GM04503 (cell line): ENCODE measurements at places on chromosomes 2 and 18.

- no peak for DNase-seq
Measured at GRCh38 chr2:96669539-96670215, 27.1 kb downstream of the FER1L5 start.

DNA sequence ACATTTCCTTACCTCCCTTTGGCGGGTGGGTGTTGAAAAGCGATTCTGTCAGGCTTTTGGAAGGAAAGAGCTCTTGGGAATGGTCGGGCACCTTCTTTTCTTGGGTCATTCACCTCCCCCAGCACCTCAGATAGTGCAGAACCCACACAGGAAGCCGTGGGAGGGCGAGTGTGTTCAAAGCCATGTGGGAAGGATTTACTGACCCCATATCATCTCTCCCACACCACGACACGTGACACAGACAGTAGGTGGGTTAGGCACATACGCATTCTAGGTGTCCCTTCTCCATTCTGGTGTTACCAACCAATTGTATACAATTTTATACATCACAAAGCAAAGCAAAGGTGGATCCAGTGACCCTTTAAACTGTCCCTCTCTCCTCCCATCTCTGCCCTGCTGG is 263.7 kb upstream of the REV1 start:
- DNase-seq = no peak

DNA sequence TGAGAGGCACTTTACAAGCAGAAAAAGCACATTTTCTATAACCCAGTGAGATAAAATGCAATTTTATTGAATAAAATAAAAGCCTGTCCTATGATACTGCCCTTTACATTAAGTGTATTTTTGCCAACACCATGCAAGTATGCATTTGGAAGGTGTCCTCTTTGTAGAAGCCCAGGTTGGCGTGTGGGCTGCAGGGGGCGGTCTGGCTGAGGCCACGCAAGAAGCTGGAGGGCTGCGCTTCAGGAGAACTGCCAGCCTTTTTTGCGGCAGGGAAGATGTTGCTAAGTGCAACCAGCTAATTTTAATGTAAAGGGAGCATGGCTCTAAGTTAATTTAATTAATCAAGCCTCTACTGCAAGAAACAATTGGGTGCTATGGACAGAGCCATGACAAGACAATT is 562.8 kb upstream of the SALL3 start:
- no peak for DNase-seq

DNA sequence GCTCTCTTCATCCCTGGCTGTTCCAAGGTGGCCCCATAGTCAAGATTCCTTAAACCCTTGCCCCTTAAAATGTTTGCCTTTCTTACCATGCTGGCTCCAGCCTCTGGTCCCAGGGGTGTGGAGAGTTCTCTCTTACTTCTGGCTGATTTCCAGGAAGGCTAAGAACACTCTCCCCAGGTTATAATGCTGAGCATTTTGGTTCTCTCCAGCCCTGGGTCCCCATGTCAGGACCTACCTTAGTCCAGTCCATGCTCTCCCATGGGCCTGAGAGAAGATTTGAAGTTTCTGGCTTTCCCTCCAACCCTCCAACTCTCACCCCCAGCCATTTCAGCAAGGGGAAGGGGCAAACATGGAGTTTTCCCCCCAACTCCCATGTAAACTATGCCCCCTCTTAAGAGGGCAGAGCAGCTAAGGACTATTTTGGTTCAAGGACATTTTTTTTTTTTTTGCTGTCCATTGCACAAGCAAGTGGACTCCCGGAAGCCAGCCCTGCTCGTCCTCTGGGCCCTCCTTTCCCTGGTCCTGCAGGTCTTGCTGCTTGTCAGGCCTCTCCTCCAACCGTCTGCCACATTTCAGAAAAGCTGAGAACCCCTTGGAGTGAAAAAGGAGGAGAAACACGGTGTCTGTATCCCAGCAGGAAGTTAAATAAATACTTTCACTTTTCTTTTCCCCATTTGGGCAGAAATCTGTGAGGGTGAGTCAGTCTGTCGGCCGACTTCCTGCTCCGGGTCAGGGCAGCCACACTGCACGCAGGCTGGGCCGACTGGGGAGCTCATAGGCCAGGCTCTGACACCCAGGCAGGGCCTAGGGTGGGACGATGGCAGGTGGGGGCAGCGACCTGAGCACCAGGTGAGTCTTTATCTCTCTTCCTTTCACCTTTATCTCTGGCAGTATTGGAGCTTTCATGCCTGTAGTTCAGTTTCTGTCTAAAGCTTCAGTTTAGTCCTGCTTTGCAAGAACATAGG is at the start of gene SP140L:
Gene SP140L, plus strand, starts transcription at position 741 of the 965 bp plus-strand sequence. Its CDS starts 77 bp downstream, at position 818.
- DNase-seq = no peak

GRCh38 chr2:69798909-69799526 is 30.4 kb upstream of the GMCL1 start:
- no peak for DNase-seq

DNA sequence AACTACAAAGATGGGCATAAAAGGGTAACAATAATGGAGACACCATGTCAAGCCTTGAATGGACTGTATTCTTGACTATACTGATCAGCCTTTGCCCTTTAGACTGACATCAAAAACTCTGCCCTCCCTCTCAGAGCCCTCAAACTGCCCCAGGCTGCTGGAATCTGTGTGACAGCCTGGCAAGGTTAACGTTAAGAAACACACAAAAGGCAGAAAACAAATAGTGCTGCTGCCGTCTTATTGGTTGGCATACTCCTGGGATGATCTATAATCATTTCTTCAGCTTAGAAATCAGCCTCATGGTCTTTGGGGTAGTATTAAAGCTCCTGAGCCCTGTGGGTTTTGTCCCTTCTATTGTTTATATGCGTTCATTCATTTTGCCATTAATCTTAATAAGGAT is 338.0 kb downstream of the DCC start:
- DNase-seq = no peak

GRCh38 chr2:127968610-127969339 is 59.1 kb downstream of the SAP130 start:
- DNase-seq = no peak

- DNase-seq = no peak
Measured at GRCh38 chr2:88574445-88574844, 52.8 kb downstream of the EIF2AK3 start.

DNA sequence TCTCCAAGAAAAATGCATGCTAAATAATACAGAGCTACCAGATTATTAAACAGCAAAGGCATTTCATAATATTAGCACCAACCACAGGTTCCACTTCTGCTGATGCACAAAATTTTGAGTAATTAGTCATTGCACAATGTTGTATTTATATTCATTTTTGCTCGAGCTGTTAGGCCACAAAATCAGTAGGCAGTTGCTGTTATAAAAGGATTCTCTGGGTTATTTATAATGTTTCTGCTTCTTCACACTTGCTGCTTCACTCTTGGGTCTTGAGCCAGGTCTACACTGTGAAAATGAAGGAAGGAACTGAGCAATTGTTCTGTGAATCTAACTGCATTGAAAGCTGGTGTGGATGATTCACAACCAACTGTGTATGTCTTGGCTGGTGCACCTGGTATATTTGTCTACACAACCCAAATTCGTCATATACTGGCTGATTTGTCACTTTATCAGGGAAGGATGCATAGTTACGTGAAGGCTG is 38.3 kb downstream of the MRPL33 start:
- DNase-seq = peak; percentile 50

GRCh38 chr2:18124116-18124835 is 245.8 kb downstream of the KCNS3 start:
- no peak for DNase-seq

DNA sequence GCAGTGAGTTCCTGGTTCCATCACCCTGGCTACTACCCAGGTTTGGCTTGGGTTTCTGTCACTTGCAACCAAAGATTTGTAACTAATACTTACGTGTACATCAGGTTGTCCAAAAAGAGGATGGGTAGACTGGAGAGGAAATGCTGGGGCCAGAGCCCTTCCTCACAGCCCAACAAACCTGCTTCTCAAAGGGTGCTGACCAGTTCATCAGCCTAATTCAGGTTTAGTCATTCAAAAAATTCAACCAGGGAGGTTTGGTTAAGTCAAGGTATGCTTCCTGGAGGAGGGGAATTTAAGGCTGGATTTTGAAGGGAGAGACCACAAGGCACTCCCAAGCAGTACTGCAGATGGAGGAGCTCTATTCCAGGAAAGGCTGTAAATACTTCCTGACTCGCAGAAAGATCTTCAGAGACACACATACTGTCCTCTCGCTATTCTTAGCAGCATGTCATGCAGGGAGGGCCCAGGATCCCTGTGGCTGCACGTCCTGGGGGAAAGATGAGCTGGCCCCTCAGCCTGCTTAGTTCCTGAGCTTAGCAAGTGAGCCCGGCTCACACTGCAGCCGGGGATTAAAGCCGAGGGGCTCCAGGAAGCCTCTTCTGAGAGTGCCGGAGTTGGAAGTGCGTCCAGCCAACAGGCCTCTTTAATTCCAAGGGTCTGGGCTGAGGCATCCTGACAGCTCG is 40.0 kb upstream of the BIN1 start:
- no peak for DNase-seq

DNA sequence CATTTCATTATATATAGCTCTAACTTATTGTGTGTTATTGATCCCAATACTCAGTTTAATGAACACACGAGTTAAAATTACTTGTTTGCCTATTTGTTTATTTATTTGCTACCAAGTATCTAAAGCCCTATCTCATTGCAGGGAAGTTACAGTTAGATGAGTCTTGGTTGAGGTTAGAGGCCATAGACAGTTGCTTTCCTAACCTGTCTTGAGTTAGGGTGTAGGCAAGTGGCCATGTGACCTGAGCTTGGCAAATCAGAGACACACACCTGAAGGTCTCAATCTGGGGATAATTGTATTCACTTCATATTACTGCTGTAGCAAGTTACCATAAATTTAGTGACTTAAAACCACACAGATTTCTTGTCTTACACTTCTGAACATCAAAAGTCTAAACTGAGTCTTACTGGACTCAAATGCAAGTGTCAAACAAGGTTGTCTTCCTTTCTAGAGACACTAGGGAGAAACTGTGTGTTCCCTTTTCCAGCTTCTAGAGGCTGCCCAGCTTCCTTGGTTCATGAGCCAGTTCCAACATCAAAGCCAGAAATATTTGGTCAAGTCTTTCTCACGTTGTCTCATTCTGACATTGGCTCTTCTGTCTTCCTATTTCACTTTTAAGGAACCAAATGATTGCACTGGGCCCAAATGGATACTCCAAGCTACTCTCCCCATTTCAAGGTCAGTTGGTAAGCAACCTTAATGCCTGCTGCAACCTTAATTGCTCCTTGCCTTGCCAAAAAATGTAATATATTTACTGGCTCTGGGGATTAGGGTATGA is 39.7 kb downstream of the COL3A1 start:
- DNase-seq = no peak
